ENCODE measurements at places on chromosomes 4 and X. TPM values are rescaled to one million over a fixed set of nuclear protein-coding genes. Genes with fewer than 3 reads are reported as not detected.

DNA sequence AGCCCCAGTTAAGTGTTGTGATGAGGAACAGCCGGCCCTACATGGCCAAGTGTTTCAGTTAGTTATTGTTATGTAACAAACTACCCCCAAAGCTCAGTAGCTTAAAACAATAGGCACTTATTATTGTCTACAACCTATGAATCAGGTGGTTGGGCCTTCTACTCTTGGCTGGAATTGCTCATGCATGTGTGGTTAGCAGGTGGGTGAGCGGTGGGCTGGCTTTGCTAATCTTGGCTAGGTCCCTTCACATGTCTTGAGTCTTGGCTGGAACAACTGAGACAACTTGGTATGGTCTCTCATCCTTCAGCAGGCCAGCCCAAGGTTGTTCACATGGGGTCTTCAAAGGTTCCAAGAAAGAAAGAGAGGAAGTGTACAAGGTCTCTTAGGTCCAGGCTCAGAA is 54.5 kb upstream of the CHRNA9 start:
- no peak for DNase-seq

DNA sequence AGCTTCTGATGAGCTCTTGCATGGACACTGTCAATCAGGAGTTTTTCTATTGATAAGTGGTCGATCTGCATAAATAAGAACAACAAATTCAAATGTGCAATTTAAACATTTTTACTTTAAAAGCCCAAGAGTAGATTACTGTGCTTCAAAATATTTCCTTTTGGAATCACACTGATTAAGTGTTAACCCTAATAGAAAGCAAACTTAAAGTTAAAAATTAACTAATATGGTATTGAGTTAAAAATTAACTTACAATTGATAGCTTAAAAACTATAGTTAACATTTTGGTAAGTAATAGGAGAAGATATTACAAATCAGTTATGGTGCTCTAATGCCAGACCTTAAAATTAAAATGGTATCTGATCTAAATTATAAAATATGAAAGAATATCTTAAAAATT is 25.9 kb downstream of the MED14 start:
- no peak for DNase-seq

- no peak for DNase-seq
These were observed 23.8 kb downstream of the MSL3 start for GRCh38 chrX:11781734-11782370.

DNA sequence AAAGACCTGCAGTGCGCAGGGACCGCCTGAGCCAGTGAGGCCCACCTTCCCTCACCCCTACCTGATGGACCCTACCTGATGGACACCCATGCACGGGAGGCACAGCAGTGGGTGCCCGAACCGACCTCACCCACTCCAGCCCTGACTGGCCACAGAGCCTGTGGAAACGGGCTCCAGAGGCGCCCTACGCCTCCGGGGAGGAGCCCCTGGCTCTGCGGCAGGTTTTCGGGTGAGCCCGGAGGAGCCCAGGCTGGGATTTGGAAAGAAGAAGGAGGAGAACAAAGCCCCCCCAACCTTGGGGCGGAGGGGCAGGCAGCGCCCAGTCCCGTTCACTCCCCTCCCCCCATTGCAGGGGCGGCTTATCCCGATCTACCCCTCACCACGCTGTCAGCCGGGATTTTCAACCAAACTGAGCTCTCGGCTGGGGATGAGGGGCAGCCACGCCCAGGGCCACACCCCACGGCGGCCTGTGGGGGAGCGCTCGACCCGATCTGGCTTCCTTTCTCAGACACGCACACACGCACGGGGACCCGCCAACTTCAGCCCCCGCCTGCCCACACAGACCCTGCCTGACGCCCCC is 675 bp downstream of the L1CAM start:
- DNase-seq: no peak

Gene MAMLD1
- 15.2 TPM for polyA plus RNA-seq

Gene ERAS
- polyA plus RNA-seq: 0.30 TPM

Gene CSAG1
- not detected for polyA plus RNA-seq

Data from right lung (tissue), 10 donors.